Activated CD4-positive, alpha-beta memory T cell treated with anti-CD3 and anti-CD28 coated beads for 36 hours (primary cell): ENCODE measurements at places on chromosomes 3 and 15. TPM values are rescaled to one million over a fixed set of nuclear protein-coding genes. Genes with fewer than 3 reads are reported as not detected.

RCCD1 gene
- 41.4 TPM for total RNA-seq

OIP5 gene
- total RNA-seq: 11.1 TPM

TMEM45A gene
- total RNA-seq: 0.74 TPM

RBPMS2 gene
- total RNA-seq: 0.12 TPM

AADACL2 gene
- not detected for total RNA-seq

MKRN3 gene
- total RNA-seq: 3.3 TPM

SHC4 gene
- total RNA-seq: 1.9 TPM

SMCO1 gene
- not detected for total RNA-seq

SELENOT gene
- total RNA-seq: 105 TPM

NPAP1 gene
- total RNA-seq: not detected

ABI3BP gene
- not detected for total RNA-seq

MITF gene
- not detected for total RNA-seq

MAP1A gene
- 1.5 TPM for total RNA-seq

GOLGA6L2 gene
- not detected for total RNA-seq

GOLGA6A gene
- not detected for total RNA-seq
